ENCODE measurements at places on chromosomes 16 and 17. TPM values are rescaled to one million over a fixed set of nuclear protein-coding genes. Genes with fewer than 3 reads are reported as not detected.
A peak's percentile ranks its signal among the peaks of the same experiment; 100 is the strongest.

The HNF1B gene
- 185 TPM for total RNA-seq

DNA sequence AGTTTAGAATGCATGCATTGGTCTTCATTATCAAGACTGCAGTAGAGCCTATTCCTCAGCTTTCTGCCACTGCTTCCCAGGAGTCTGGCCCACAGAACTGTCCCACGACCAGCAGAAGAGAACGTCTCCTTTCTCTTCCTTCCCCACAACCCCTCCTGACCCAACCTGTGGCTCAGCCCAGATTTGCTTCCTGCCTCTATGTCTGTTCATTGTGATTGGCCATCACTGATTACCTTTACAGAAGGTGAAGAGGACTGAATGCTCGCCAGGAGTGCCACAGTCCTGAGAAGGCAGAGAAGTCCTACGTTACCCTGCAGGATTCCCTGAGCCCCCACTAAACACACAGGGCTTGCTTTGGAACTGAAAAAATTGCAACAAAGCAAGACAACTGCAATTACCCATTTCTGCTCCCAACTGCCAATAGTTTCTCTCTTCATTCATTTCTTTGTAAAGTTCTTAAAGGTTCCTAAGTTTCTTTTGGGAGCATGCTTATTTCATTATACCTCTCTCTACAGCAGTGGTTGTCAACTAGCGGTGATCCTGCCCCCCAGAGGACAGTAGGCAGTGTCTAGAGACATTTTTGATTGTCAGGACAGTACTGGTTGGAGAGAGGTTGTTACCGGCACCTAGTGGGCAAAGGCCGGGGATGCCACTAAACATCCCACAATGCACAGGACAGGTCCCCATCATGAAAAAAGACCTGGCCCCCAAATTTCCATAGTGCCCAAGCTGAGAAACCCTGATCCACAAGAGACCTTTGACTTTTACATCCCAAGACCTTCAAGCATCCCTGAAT is 4.5 kb upstream of the NAT9 start:
- H3K36me3 ChIP-seq: peaks cover 4% of the 10 kb centered on the region
- H3K27ac ChIP-seq: no peak overlapping the region
- H3K27me3 ChIP-seq: no peaks in the 10 kb centered on the region
- peaks cover 7% of the 10 kb centered on the region for H3K4me1 ChIP-seq

- H3K36me3 ChIP-seq: no peaks in the 10 kb centered on the region
- no peak overlapping the region for H3K27ac ChIP-seq
- no peaks in the 10 kb centered on the region for H3K4me1 ChIP-seq
- H3K4me3 ChIP-seq: no peak overlapping the region
- peak; percentile 23 for DNase-seq
- no peaks in the 10 kb centered on the region for H3K27me3 ChIP-seq
Observed at GRCh38 chr16:81410643-81411293, 33.8 kb upstream of the CMIP start.

- H3K4me1 ChIP-seq: no peaks in the 10 kb centered on the region
- no peaks in the 10 kb centered on the region for H3K36me3 ChIP-seq
- no peak overlapping the region for H3K4me3 ChIP-seq
- no peak overlapping the region for H3K27ac ChIP-seq
- H3K27me3 ChIP-seq: no peaks in the 10 kb centered on the region
Observed at GRCh38 chr16:75385507-75386152, 47.7 kb downstream of the CFDP1 start.

DNA sequence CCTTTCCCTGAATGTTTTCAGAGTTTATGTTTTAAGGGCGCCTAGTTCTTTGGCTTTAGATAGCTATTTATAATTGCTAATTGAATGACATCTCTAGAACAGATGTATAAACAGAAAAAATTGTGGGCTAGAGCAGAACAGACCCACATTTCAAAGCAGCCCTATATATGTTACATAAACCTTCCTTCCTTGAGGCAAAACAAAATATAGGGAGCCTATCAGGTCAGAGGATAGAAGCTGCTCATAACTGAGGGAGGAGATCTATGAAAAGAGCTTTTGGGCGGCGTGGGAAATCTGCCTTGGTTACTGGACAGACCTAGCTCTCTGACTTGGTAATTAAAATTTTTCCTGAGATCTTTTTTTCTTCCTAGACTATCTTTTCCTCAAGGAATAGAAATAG is 68.4 kb downstream of the SPAG9 start:
- H3K4me1 ChIP-seq: no peaks in the 10 kb centered on the region
- no peaks in the 10 kb centered on the region for H3K36me3 ChIP-seq
- DNase-seq: no peak
- no peak overlapping the region for H3K4me3 ChIP-seq

Measured in kidney (tissue), 22 donors.